ENCODE measurements at places on chromosomes 2 and 18. TPM values are rescaled to one million over a fixed set of nuclear protein-coding genes. Genes with fewer than 3 reads are reported as not detected.
A peak's percentile ranks its signal among the peaks of the same experiment; 100 is the strongest.

DNA sequence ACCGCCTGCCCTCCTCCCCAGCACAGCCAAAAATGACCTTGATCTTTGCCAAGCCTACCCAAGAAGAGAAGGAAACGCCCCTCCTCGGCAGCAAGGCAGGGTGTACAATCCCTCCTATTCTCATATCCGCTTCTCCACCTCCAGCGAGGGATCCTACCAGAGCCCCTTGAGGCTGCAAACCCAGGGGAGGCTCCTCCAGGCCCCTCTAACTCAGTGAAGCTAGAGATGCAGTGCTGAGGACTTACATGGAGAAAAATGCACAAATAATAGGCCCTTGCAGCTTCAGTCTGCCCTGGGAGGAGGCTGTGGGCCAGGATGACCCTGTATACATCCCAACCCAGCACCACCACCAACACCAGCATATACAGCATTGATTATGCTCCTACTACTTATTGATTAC is 46.9 kb upstream of the POMC start:
- H3K27ac ChIP-seq: no peak overlapping the region
- H3K4me1 ChIP-seq: peaks cover 8% of the 10 kb centered on the region
- H3K4me3 ChIP-seq: no peak overlapping the region

SRD5A2 gene
- total RNA-seq: not detected

- no peaks in the 10 kb centered on the region for H3K36me3 ChIP-seq
- no peak overlapping the region for H3K27ac ChIP-seq
- H3K27me3 ChIP-seq: no peaks in the 10 kb centered on the region
Observed at GRCh38 chr2:50489092-50489491, 542.8 kb downstream of the NRXN1 start.

- no peak overlapping the region for H3K4me3 ChIP-seq
- H3K27ac ChIP-seq: no peak overlapping the region
Observed at GRCh38 chr2:68045342-68045741, 17.5 kb downstream of the C1D start.

DNA sequence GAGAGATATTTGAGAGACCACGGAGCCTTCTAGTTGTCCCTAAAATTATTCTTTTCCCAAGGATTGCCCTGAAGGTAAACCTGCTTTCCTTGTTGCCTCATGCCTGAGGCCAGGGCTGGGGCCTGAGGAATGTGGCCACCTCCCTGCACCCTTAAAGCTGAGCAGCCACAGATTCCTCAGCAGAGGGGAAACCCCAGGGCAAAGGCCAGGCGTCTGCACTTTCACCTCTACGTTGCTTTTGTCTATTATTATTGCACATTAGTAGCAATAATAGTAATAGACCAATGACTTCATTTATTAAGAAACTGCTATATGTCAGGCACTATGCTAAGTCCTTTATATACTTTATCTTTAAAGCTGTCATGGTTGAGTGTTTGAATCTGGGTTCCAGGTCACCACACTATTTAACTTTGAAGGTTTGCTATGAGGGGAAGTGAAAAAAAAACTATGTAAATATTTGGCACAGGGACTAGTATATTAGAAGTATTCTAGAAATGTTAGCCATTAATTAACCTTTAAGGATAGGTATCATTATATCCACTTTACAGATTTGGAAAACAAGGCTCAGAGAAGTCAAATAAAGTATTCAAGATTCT is 104.2 kb downstream of the LRRC30 start:
- H3K4me1 ChIP-seq: no peaks in the 10 kb centered on the region
- H3K36me3 ChIP-seq: no peaks in the 10 kb centered on the region
- H3K27me3 ChIP-seq: peaks cover 35% of the 10 kb centered on the region
- H3K4me3 ChIP-seq: no peak overlapping the region
- H3K27ac ChIP-seq: no peak overlapping the region

SKOR2 gene
- total RNA-seq: not detected

GRCh38 chr2:239684271-239684810 is 283.5 kb upstream of the HDAC4 start:
- no peaks in the 10 kb centered on the region for H3K36me3 ChIP-seq
- peaks cover 93% of the 10 kb centered on the region for H3K27me3 ChIP-seq
- no peaks in the 10 kb centered on the region for H3K4me1 ChIP-seq
- DNase-seq: no peak
- no peak overlapping the region for H3K4me3 ChIP-seq

AGXT gene
- total RNA-seq: not detected

RAMP1 gene
- 48.5 TPM for total RNA-seq

ANKRD29 gene
- total RNA-seq: 4.3 TPM

DNA sequence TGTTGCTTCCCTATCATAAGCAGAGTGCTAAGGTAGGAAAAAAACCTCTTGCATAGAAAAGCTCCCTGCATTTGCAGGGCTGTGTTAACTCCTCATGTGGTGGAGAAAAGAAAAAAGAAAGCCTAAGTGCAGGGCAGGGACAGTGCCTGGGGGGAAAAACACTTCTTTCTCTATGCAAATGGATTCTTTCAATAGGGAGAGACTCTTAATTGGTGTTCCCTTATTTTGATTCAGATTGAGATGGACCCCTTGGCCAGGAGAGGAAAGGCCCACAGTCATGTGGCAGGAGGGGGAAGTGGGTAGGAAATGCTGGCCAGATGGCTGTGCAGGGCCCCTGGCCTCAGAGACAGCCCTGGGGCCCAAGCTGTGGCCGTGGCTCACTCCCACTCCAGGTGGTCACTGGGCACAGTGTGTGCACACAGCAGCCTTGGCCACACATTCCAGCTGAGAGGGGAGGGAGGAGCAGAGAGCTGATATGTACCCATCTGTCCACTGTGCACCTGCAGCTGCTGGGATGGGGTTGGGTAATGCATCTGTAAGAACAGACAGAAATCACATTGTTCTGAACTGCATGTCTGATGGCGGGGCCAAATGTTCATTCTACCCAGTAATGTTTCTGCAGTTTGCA is 410.4 kb downstream of the DSC3 start:
- DNase-seq: no peak
- no peaks in the 10 kb centered on the region for H3K27me3 ChIP-seq
- H3K27ac ChIP-seq: no peak overlapping the region
- no peaks in the 10 kb centered on the region for H3K36me3 ChIP-seq
- no peak overlapping the region for H3K4me3 ChIP-seq
- H3K4me1 ChIP-seq: no peaks in the 10 kb centered on the region

DNA sequence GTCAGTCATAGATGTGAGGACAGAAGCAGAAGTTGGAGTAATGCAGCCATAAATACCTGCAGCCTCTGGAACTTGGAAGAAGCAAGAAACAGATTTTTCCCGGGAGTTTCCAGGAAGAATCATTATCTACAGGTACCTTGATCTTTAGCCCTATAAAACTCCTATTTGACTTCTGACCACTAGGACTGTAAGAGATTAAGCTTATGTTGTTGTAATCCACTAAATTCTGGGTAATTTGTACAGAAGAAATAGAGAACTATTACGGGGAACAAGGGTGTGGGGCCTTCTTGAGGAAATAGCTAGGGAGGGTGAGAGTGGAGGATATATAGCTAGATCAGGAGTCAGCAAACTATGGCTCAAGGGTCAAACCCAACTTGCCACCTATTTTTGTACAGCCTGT is 353.2 kb downstream of the SLC4A3 start:
- no peaks in the 10 kb centered on the region for H3K27me3 ChIP-seq
- no peaks in the 10 kb centered on the region for H3K36me3 ChIP-seq
- no peak for DNase-seq
- no peak overlapping the region for H3K27ac ChIP-seq

DNA sequence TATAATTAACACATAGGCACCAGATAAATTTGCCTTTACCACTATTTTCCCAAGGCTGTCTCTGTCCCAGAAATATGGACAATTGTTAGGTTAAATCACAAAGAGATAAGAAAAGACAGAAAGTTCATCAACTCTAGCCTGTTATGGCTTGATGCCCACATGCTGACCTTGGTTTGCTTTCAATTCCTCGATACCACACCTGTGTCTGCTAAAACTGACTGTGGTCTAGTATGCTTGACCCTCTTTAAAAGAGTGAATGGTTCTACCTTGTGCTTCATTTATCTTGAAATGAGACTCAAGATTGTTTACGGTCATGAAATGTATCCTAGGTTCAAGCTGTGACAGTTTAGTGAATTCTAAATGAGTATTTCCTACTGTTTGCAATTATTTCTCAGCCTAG is 909.0 kb upstream of the LRRTM1 start:
- no peak overlapping the region for H3K4me3 ChIP-seq
- H3K27me3 ChIP-seq: no peaks in the 10 kb centered on the region
- no peaks in the 10 kb centered on the region for H3K36me3 ChIP-seq
- H3K4me1 ChIP-seq: no peaks in the 10 kb centered on the region

GRCh38 chr2:183057333-183057985 is 19.2 kb upstream of the NCKAP1 start:
- H3K4me3 ChIP-seq: no peak overlapping the region
- no peak for DNase-seq
- H3K4me1 ChIP-seq: peaks cover 16% of the 10 kb centered on the region
- no peaks in the 10 kb centered on the region for H3K36me3 ChIP-seq
- no peaks in the 10 kb centered on the region for H3K27me3 ChIP-seq
- no peak overlapping the region for H3K27ac ChIP-seq

DNA sequence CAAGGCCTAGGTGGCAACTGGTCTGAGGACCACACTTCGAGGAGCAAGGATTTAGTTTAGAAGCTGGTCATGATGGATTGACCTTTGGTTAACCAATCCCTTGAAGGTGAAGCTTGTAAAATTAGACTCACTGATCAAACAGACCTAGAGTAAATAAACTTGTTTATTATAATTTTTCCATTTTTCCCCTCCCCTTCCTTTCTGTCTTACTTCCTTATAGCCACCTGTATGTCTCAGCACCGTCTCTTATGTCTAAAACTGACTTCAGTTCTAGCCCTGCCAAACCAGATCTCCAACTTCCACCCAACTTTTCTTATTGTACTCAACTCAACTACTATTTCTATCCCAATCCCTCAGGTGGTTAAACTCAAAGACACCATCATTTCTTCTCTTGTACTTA is 92.8 kb upstream of the THOC1 start:
- H3K4me1 ChIP-seq: 0 out of 2 replicates have a peak, but pooled peaks cover 11% of the 10 kb centered on the region
- no peaks in the 10 kb centered on the region for H3K36me3 ChIP-seq
- peaks cover 95% of the 10 kb centered on the region for H3K27me3 ChIP-seq

TMEM163 gene
- 2.4 TPM for total RNA-seq

- peak overlapping the region; percentile 97 for H3K27ac ChIP-seq
- H3K4me1 ChIP-seq: peaks cover 44% of the 10 kb centered on the region
- H3K27me3 ChIP-seq: no peaks in the 10 kb centered on the region
- H3K4me3 ChIP-seq: peak overlapping the region; percentile 20
Observed at GRCh38 chr18:11859903-11860407, 8.7 kb downstream of the CHMP1B start.

GRCh38 chr2:174965551-174965950 is 39.6 kb downstream of the CHN1 start:
- H3K27ac ChIP-seq: no peak overlapping the region
- DNase-seq: no peak
- H3K27me3 ChIP-seq: no peaks in the 10 kb centered on the region
- no peaks in the 10 kb centered on the region for H3K36me3 ChIP-seq
- no peak overlapping the region for H3K4me3 ChIP-seq

- no peak overlapping the region for H3K4me3 ChIP-seq
- H3K27me3 ChIP-seq: no peaks in the 10 kb centered on the region
- no peak overlapping the region for H3K27ac ChIP-seq
- no peaks in the 10 kb centered on the region for H3K4me1 ChIP-seq
Observed at GRCh38 chr2:171044416-171044815, 115.4 kb downstream of the GORASP2 start.

DNA sequence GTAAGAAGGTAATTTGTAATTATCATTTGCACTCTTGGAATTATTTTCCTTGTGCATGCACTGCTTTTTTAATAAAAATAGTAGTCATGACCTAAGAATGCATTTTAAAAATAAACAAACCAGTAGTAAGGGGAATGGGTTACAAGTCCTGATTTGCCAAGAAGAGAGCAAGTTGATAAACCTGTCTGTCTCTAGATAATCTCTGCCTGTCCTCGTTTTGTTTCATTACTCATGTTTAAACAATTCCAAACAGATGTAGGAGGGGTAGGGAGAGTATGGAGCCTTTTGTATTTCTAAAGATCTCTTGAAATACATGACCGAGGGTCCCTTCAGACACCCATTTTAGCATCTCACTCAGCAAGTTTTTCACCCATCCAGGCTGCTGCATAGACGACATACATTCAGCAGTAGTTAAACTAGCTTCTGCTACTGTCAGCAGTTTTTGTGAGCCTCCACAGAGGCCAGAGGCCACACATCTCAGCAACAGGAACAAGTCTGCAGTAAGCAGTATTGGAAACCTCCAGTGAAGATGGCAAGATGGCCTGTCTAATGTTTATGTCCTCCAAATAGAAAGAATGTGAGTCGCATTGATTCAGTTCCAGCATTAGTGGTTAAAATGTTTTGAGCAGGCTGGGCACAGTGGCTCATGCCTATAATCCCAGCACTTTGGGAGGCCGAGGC is 2.3 kb upstream of the EXOC6B start:
- DNase-seq: peak; percentile 98
- H3K4me1 ChIP-seq: peaks cover 57% of the 10 kb centered on the region
- H3K27me3 ChIP-seq: no peaks in the 10 kb centered on the region
- H3K27ac ChIP-seq: peak overlapping the region; percentile 78
- H3K36me3 ChIP-seq: no peaks in the 10 kb centered on the region

- no peaks in the 10 kb centered on the region for H3K4me1 ChIP-seq
- no peak overlapping the region for H3K27ac ChIP-seq
- no peak for DNase-seq
- no peaks in the 10 kb centered on the region for H3K36me3 ChIP-seq
- no peaks in the 10 kb centered on the region for H3K27me3 ChIP-seq
Observed at GRCh38 chr2:88187038-88187676, 17.0 kb downstream of the THNSL2 start.

- no peak overlapping the region for H3K27ac ChIP-seq
- H3K27me3 ChIP-seq: no peaks in the 10 kb centered on the region
- no peaks in the 10 kb centered on the region for H3K4me1 ChIP-seq
Observed at GRCh38 chr2:182618672-182619079, 97.4 kb upstream of the DNAJC10 start.

GRCh38 chr2:222399038-222399783 is 25.1 kb upstream of the SGPP2 start:
- no peak overlapping the region for H3K27ac ChIP-seq
- no peaks in the 10 kb centered on the region for H3K4me1 ChIP-seq
- H3K36me3 ChIP-seq: no peaks in the 10 kb centered on the region

DNA sequence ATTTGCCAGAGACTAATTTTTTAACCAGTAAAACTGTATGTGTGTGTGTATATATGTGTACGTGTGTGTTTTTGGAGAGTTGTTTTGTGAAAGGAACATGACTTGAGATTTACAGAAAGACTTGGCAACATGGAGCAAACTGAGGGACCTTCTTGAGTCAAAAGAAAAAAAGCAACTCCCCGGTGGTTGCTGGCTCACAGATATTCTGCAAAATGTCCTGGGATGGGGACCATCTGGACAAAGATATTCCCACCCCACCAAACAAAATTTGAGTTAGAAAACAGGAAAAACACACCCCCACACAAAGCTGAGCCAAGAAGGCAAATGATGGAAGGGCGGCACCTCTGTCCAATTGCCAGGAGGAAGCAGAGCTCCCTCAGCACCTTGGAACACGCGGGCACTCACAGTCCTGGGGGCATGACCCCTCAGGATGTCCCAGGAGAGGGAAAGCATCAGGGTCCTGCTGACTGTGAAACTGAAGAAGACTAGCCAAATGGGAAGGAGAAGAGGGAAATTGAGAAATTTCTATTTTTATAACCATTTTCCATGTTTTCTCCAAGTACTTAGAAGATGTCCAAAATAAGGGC is 290.2 kb upstream of the ACVR2A start:
- no peak overlapping the region for H3K27ac ChIP-seq
- no peak overlapping the region for H3K4me3 ChIP-seq
- H3K27me3 ChIP-seq: no peaks in the 10 kb centered on the region
- H3K36me3 ChIP-seq: no peaks in the 10 kb centered on the region

- peak overlapping the region; percentile 39 for H3K27ac ChIP-seq
- no peaks in the 10 kb centered on the region for H3K27me3 ChIP-seq
- DNase-seq: peak; percentile 96
- H3K4me1 ChIP-seq: peaks cover 31% of the 10 kb centered on the region
Observed at GRCh38 chr2:393711-394696, 106.1 kb upstream of the ALKAL2 start.

DNAH7 gene
- total RNA-seq: 3.8 TPM

- DNase-seq: no peak
- no peaks in the 10 kb centered on the region for H3K27me3 ChIP-seq
- no peak overlapping the region for H3K4me3 ChIP-seq
- H3K36me3 ChIP-seq: peaks cover 6% of the 10 kb centered on the region
Observed at GRCh38 chr2:241673797-241674725, 12.6 kb downstream of the DTYMK start.
